ENCODE measurements at places on chromosomes 2 and 18.
A peak's percentile ranks its signal among the peaks of the same experiment; 100 is the strongest.

DNA sequence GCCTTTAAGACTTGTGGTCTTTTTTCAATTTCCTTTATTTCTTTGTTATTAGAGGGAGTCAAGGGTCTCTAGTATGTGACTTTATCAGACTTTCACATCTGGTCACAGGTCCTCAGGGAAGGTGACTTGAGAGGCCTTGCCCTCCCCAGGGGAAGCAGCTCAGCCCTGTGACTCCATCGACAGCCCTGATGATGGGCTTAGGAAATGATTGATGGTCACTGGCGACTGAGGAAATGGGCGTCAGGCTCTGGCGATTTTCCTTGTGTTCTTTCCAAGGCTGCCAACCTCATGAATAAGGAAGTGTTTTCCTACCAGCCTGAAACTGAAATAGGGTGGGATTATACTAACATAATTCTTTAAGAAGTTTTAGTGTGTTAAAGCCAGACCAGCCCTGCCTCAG lies 21.1 kb downstream of the SERPINE2 start:
- no peak for DNase-seq

GRCh38 chr2:127590386-127591190 lies 55.1 kb downstream of the MYO7B start:
- no peak for DNase-seq

DNA sequence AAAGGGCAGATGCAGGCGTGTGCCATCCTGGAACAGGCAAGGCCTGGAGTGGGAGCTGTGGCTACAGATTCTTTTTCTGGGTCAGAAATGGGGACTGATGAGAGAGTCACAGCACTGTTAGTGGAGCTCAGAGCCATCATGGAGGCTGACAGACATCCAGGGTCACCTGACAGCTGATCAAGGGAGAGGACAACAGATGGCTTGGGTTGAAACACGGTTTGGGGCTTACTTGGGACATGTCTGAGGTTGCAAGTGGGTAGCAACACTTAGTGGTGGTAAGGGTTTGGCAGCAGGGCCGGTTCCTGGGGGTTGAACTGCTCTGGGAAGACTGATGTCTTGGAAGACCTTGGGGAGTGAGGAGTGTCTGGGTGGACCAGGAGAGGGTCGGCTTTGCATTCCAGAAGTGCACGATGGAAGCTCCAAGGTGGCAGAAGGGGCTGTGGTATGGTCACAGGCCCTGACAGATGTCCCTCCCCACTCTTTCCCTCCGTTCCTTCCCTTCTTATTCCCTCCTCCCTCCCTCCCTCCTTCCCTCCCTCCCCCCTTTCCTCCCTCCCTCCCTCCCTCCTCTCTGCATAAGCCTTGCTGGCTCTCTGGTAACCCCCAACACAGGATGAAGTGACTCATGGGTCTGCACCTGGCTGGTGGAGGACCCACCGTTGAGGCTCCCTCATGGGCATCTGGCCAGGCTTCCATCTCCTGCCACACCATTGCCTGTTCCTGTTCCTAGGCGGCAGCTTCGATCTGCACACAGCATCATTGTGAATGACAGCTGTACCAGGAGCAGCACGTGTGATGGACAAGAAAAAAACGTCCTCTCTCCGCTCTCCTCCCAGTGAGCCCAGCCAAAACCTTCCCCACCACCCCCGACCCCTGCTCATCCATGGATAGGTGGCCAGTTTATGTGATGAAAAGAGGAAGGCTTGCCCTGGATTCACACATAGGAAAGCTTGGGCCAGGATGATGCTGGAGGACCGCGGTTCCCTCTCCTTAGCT lies 63.8 kb upstream of the RPL31 start:
- DNase-seq, result no peak

DNA sequence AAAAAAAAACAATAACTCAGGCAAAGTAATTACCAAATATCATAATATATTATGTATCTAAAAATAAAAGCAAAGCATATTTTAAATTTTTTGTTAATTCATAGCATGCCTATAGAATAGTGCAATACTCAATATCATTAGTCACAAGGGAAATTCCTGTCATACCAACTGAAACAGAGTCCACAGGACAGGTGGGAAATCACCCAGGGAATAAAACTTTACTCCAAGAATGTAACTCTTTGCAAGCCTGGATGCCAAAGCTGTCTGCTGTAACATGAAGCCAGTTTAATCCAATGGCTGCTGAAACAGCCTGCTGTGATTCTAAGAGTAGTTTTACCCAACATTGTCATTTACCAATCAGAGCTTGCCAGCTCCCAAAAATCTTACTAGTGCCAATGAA lies 40.0 kb upstream of the SULT1C3 start:
- DNase-seq, result no peak

DNA sequence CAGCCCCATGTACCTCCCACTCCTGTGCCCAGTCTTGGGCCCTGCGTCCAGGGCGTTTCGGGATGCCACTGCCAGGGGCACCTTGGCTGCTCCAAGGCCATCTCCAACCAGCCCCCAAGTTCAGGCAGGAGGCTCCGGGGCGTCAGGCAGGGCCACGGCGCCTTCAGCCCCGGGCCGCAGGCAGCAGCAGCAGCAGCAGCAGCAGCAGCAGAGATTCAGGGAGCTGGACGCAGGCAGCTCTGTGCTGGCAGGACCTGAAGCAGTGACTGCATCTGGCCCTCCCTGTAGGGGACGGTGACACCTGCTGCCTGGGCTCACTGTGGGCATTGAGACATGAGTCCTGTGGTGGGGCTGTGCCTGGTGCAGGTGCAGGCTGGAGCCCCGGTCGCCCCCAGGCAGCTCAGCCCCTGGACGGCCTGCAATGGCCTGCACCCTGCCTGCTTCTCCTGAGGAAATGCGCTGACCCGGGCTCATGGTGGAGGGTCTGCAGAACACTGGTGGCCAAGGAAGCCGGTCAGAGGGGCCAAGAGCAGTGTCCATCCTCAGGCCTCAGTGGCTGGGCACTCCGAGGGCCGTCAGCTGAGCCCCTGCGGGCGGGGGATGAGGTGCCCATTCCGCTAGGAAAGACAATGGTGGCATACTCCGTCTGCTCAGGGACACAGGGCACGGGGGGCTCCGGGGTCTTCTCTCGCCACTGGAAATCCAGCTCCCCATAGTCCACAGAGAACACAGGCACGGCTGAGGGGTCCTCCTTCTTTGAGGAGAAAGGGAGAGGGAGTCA lies 8.0 kb downstream of the PDCD1 start:
- no peak for DNase-seq

DNA sequence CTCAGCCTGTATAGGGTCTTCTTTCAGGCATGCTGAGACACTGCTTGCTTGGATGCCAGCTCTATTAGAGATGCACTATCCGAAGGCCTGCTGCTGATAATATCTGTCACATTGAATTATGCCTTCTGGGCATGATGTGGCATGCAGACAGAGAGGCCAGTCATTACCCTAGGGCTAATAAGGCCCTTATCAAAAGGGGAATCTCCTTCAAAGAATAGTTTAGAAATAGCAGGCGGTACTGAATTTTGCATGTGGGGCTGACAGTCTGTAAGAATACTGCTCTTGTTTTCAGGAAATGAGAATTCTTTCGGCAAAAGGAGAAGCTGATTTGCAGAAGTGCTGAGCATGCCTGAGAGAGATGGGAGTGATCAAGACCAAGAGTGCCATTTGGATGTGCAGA lies 13.1 kb upstream of the LHCGR start:
- peak; percentile 47 for DNase-seq

DNA sequence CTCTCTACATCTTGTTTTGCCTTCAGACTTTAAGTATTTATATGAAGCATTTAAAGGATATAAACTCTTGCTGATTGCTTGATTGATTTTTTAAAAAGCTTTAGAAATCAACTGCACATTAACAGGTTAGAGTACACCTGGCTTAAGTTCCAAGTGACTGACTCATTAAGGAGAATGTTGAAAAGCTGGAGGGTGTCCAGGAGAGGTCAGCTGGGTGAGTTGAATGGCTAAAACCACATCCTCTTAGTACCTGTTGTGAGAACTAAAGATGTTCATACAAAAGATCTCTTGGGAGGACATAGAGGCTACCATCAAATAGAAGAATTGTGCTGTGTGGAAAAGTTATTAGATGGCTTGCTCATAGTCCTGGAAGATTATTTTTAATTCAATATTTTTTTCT lies 206.8 kb downstream of the TXNL1 start:
- no peak for DNase-seq

DNA sequence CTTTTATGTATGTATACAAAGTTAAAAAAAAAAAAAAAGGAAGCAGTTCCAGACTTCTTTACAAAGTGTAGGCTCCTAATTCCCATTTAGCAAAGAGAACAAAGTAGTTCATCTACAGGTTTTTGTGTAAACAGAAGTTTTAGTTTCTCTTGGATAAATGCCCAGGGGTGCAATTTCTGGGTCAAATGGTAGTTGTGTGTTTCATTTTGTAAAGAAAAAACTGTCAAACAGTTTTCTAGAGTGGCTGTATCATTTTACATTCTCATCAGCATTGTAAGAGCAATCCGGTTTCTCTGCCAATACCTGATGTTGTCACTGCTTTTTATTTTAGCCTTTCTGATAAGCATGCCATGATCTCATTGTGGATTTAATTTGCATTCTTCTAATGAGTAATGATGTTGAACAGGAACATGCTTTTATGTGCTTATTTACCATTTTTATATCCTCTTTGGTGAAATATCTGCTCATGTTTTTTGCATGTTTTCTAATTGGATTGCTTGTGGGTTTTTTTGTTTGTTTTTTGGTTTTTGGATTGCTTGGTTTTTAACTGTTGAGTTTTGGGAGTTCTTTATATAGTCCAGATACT lies 16.6 kb upstream of the PSME4 start:
- DNase-seq, result peak; percentile 61

DNA sequence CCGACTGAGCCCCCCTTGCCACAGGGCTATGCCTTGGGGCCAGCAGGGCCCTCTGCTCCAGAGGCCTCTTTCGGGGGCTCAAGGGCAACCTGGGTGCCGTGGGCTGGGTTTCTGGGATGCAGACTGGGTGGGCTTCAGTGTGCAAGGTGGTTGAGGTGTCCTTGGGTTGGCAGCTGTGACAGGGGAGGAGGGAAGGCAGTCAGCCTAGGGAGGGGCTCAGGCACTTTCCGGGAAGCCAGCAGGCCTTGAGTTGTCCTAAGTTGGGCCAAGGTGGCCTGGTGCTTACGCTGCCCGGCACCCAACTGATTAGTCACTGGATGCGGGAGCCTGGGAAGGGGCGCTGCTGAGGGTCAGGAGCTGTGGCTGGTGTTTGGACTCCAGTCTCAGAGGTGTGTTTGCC lies 199.5 kb downstream of the TWIST2 start:
- DNase-seq, result no peak

DNA sequence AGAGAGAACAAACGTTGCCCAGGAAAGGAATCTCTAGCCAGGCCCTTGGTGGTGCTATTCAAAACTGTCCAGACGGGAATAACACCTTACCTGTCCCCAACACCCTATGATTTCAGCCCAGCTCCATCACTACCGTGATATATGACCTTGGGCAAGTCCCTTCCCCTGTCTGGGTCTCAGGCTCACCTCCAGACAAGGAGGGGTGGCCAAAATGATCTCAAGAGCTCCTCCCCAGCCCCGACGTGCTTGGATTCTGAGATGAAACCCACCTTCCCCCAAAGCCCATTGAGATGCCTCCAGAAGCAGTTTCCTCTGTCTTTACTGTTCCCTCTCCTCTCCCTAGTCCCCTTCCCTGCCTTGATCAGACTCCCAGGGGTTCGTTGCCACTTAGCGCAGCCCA lies 1.5 kb downstream of the KCNK3 start:
- DNase-seq, result no peak

- DNase-seq, result no peak
Observed at GRCh38 chr18:62833494-62833893, 118.2 kb downstream of the PHLPP1 start.

GRCh38 chr2:170968205-170969003 lies 39.4 kb downstream of the GORASP2 start:
- no peak for DNase-seq

GRCh38 chr18:72808680-72809079 lies 59.1 kb downstream of the NETO1 start:
- DNase-seq, result no peak

GRCh38 chr2:37622450-37623100 lies 48.9 kb downstream of the CDC42EP3 start:
- no peak for DNase-seq

DNA sequence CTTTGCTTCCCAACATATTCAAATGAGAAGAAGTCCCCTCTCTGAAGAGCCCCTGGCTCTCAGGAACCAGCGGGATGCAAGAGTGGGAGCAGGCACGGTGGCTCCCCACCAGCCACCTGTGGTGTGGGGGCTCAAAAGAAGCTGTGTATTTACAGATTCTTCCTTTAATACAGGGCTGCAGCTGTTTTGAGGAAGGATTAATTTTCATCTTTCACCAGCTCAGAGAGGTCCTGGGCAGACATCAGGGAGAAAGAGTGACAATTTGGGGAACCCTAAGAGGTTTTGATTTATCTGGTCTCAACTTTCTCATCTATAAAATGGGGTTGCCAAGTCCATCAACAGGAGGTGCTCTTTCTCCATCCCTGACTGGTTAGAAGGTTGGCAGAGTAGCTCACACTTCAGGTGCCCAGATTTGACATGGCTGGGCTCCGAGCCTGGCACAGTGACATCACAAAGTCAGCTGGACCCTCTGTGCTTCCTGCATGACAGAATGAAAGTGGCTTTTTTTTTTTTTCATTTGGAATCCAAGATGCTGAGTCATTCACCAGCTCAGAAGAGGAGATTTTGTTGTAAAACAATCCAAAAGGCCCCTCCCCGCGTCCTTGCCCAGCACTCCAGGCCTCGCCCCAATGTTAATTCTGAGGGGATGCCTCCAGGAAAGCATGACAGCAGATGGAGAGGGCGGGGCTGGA lies 15.5 kb upstream of the SIX2 start:
- DNase-seq, result no peak

DNA sequence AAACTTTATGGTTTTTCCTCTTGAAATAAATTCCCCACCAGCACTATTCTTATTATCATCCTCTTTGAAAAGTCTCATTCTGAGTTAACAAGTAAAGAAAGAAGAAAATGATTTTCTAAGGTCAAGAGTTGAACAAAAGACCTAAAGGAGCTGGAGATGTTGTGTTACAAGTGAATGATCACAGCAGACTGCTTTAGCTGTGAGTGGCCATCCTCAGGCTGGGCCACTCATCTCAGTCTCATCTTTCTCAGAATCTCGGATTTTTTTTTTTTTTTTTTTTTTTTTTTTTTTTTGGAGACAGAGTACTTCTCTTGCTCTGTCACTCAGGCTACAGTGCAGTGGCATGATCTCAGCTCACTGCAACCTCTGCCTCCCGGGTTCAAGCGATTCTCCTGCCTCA lies 133.3 kb downstream of the CDH2 start:
- DNase-seq, result no peak

- no peak for DNase-seq
Observed at GRCh38 chr2:121796239-121796638, 40.8 kb downstream of the TSN start.

GRCh38 chr2:6653281-6653750 lies 212.4 kb downstream of the CMPK2 start:
- DNase-seq, result no peak

GRCh38 chr2:137966043-137966442 lies 1.8 kb downstream of the HNMT start:
- no peak for DNase-seq

- DNase-seq, result no peak
Observed at GRCh38 chr18:78123144-78123909, 856.3 kb upstream of the SALL3 start.

DNA sequence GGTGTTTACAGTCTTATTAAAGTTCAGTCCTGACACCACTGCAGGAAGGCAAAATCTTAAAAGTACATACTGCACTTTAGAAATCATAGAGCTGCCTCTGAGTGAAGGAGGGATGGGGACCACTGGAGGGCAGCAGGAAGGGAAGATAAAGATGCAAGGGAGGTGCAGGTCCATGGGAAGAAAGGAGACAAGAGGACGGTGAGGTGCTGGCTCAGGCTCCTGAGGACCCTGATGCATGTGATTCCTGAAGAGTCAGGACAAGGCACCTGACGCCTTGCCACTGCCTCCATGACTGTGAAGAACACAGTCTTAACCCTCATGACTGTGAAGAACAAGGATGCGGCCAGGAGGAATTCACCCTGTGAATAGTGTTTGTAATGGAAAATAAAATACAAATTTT lies 116.2 kb upstream of the NPAS2 start:
- no peak for DNase-seq
